ENCODE measurements at places on chromosomes 6 and 20.
A peak's percentile ranks its signal among the peaks of the same experiment; 100 is the strongest.

- no peak for DNase-seq
Measured at GRCh38 chr20:23374441-23374840, 12.5 kb downstream of the GZF1 start.

DNA sequence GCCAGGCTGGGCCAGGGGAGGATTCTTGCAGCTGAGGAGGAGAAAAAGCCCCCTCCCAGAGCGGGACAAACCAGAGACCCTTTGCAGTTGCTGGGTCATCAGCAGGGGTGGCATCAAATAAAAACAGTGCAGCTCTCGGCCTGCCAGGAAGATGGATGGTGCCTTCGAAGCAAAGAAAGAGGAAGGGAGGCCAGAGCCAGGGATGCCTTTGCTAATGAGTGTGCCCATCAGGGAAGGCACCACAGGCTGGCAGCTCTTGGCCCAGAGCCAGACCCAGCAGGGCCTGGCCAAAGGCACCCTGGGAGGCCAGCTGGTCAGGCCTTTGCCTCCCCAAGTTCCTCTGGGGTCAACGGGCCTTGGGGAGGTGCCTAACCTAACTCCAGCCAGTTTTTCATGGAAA is 26.3 kb upstream of the ZNF318 start:
- no peak for DNase-seq

GRCh38 chr6:134308800-134309199 is 9.1 kb downstream of the SGK1 start:
- no peak for DNase-seq

DNA sequence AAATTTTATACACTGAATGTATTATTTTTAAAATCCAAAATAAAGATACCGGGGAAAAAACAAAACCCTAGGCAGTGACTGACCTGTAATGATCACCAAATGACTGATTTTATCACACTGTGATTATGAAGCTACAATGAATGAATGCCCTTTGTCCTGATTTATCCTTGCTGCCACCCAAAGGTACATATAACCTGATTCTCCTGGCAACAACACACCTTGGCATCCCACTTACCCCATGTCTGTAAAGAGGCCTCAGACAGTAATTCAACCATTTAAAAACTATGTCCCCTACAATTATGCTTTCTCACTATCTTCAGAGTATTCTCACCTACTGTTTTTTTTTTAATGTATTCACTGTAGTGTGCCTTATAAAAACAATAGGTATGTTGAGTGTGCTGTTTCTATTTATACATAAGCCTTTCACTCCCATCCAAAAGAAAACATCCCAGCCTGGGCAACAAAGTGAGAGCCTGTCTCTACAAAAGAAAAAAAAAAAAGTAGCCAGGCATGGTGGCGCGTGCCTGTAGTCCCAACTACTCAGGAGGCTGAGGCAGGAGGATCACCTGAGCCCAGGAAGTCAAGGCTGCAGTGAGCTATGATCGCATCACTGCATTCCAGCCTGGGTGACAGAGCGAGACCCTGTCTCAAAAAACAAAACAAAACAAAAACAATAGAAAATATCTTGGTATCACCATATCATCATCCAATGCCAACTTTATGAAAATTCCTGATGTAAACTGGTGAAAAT is 21.7 kb downstream of the B4GALT5 start:
- no peak for DNase-seq

DNA sequence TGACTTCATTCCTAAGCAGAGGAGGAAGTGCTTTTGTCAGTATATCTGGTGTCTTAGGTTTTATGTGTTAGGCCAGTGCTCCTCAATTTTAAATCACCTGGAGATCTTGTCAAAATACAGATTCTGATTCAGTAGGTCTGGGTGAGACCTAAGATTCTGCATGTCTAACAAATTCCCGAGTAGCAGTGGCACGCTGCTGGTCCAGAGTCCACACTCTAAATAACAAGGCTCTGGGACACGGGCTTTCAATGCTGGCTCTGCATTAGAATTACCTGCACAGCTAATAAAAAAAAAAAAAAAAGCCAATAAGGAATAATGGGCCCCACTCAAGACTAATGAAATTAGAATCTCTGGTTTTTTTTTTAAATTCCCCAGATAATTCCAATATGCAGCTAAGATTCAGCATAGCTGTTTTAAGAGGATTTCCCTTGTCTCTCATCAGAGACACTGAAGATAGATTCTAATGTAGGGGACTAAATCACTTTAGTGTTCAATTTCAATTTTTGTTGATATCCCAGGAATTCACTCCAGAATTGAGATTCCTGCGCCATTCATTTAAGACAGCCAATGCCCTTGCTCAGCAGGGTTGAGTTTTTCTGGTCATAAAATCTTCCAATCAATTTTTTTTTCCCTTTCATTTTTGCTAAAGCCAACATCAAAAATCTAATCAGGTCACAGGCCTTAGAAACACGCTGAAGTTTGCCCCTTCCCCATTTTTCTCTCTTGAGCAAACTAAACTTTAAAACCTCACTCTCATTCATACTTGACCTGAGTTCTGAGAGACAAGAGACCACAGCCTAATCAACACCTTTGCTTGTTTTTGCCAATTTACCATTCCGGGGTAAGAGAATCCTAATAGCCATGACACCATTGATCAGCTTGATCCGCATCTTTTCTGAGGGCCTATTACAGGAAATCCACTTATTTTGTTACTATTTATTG is 2.4 kb downstream of the TDP2 start:
- DNase-seq: no peak

DNA sequence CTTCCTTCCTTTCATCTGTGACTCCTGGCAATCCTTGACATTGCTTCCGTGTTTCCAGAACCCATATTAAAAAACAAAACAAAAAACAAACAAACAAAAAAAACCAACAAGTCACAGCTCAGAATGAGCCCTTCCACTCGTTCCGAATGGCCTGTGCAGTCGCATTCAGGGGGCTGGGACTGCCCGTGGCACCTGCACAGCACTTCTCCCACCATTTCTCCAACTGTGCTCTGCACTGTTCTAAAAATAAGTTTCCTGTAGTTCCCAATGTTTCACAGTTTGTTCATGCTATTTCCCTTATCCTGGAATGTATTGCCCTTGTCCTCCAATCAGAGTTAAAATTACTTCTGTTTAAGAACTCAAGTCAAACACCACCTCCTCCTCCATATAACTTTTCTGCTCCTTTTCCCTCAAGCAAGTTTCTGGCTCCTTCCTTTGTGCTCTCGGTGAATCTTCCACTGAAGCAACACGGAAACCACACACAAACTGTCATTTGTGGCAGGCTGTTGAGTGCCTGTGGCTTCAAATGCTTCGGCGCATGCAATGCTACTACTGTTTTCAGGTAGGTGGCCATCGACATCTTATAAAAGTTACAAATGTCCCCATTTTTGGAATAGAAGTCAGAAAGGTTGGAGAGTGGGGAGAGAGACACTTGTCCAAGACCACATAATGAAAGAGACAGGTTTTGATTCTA is 57.7 kb downstream of the PDE10A start:
- no peak for DNase-seq

- no peak for DNase-seq
Measured at GRCh38 chr6:64081453-64081852, 445.9 kb downstream of the PHF3 start.

DNA sequence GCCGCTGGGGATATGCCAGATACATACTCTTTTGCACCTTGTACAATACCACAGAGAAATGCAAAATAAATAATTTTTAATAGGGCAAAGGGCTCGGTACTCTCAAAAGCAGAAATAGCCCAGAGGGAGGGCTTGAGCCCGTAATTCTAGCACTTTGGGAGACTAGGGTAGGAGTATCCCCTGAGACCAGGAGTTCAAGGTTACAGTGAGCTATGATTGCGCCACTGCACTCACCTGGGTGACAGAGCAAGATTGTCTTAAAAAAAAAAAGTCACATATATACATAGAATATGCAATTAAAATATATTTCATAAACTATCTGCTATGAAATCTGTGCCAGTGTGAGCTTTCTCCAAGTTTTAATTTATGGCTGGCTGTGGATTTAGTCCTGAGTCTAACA is 818 bp upstream of the TRMT11 start:
- DNase-seq: no peak

DNA sequence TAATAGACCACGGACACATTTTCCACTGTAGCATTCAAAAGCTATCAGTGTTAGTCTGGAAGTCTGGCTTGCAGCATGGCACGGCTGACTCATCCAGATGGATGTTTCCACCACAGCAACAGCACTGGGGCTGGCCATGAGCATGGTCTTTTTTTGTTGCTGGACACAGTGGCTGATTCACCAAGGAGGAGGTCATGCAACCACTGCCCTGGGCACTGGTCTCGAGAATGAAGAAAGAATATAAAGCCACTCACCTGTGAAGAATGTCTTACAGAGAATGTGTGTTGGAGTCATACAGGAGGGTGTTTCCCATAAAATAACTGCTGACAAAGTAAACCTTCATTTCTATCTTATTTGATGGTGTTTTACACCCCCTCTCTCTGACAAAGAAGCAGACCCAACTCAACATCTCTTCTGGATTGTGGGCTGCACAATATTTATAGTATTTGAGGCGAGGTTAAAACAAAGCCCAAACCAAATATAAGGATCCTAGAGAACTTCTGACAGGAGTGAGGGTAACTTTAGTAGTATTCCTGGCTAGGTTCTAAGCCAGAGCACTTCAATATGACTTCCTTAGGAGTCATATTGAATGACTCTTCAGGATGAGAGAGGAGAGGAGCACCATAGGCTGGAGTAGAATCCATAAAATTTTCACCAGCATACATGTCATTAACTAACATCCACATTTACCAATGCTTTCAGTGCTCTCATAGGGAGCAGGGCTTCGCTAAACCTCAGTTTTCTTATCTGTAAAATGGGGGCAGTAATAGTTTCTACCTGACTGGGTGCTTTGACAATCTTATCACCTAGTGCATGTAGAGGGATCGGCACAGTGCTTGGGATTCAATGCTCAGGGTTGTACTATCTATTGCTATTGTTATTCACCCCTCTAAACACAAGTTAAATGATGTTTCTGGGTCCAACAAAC is 121.4 kb downstream of the KIF13A start:
- DNase-seq: peak; percentile 80

Data from skeletal muscle cell (primary cell).